Cardiac fibroblast (primary cell): ENCODE measurements at places on chromosomes 4 and X.

DNA sequence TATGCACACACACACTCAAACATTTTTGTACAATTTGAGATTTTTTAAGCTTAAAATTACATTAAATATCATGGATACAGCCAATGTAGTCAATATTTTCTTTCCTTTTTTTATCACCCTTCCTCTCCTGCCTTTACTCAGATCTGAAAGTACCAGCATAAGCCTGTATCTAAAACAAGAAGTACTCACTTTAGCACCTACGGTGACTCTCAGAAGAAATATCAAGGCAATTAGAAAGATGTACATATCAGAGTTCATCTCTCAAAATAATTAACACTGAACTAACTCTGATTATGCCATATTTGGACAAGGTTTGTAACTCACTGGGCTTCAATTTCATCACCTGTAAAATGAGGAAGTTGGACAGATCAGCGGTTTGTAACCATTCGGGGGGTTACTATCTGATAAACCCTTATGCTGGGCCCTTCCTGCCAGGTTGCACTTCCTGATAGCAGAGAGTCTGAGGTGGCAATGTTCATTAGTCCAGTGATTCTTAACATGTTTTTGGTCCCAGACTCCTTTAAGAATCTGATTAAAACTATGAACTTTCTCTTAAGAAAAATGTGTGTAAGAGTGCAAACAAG is 5.7 kb upstream of the GPR174 start:
- DNase-seq = no peak

GRCh38 chr4:156598138-156598681 is 373.4 kb downstream of the PDGFC start:
- peak; percentile 88 for DNase-seq

GRCh38 chr4:3498901-3499510 is 33.2 kb downstream of the LRPAP1 start:
- DNase-seq = no peak

DNA sequence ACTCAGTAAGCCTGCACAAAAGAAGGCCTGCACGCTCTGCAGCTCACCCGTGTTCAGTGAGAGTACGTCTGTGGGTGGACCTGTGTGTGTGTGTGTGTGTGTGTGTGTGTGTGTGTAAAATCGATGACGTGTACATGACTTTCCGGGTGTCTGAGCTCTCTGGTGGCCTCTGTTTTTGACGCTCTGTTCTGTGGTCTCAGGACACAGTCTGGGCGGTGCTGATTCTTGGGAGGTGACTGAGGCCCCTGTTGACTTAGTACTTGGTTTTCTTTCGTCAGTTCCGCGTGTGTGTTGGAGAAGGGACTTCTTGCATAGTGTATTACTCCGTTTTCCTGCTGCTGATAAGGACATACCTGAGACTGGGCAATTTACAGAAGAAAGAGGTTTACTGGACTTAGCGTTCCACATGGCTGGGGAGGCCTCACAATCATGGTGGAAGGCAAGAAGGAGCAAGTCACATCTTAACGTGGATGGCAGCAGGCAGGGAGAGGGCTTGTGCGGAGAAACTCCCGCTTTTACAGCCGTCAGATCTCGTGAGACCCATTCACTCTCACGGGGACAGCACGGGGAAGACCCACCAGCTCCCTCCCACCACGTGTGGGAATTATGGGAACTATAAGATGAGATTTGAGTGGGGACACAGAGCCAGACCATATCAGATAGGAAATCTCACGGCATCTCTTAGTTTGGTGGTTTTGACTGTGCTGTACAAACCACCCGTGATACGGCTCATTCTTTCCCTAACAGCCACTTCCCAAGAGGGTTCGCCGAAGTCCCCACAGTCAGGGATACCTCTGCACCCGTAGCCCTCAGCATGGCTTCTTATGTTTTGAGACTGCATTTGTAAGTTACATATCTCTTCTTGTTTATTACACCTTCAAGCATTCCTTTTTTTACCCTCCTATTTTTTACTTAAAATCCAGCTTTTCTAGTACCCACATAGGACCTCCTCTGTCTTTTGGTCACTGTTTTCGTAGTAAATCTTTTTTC is 24.5 kb downstream of the UVSSA start:
- DNase-seq = no peak

- no peak for DNase-seq
Measured at GRCh38 chr4:47251348-47252135, 212.0 kb downstream of the COMMD8 start.

DNA sequence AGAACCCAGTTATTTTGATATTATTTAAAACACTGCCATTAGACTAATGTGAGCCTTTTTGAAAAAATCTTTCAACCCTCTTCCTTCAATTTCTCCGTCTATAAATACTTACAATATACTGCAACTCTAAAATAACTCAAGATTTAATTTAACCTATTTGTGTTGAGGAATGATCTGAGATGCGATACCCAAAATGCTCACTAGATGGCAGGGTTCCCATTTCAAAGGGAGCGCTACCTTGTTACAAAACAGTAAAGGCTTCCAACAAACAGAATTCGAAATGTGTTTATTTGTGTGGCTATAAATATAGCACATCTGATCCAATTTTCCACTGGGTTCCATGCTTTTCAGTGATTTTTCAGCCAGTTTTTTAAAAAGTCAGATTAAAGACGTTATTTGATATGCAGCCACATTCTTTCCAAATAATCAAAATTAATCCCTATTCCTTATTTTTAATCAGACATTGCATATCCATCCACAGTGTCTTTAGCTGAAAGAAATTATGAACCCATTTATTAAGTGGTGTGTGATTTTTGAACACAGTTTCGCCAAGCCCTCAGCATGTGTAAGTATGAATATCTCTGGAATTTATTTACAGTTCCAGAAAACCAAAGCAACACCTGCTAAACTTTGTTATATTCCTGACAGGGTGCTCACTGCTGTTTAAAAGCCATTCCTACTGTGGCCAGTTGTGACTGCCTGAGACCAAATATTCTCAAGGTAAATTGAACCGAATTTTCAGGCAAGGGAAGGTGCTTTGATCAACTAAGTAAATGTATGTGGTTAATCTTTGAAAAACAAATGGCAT is 668.0 kb upstream of the LCORL start:
- DNase-seq = peak; percentile 78

DNA sequence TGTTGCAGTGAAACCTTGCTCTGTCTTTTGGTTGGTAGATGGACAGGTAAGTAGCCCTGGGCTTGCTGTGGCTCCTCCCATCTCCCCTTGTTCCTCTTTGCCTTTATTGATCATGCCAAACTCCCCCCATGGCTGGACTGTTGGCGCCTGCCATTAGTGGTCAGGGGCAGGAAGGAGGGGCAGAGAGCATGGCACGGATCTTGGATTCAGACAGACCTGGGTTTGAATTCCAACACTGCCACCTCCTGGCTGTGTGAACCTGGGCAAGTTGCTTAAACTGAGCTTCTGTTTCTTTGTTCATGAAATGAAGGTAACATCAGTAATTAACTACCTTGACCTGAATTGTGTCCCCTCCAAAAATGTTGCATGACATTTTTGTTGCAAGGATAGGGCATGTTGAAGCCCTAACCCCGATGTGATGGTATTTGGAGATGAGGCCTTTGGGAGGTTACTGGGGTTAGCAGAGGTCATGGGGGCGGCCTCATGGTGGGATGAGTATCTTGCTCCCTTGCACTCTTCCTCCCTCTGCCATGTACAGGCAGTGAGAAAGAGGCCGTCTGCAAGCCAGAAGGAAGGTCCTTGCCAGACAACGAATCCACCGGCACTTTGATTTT is 6.0 kb downstream of the SLC2A9 start:
- peak; percentile 79 for DNase-seq

GRCh38 chrX:44085209-44085608 is 112.0 kb upstream of the NDP start:
- no peak for DNase-seq

GRCh38 chrX:23840674-23841073 is 57.7 kb downstream of the SAT1 start:
- no peak for DNase-seq

GRCh38 chr4:121016611-121017010 is 55.7 kb downstream of the NDNF start:
- DNase-seq = no peak

DNA sequence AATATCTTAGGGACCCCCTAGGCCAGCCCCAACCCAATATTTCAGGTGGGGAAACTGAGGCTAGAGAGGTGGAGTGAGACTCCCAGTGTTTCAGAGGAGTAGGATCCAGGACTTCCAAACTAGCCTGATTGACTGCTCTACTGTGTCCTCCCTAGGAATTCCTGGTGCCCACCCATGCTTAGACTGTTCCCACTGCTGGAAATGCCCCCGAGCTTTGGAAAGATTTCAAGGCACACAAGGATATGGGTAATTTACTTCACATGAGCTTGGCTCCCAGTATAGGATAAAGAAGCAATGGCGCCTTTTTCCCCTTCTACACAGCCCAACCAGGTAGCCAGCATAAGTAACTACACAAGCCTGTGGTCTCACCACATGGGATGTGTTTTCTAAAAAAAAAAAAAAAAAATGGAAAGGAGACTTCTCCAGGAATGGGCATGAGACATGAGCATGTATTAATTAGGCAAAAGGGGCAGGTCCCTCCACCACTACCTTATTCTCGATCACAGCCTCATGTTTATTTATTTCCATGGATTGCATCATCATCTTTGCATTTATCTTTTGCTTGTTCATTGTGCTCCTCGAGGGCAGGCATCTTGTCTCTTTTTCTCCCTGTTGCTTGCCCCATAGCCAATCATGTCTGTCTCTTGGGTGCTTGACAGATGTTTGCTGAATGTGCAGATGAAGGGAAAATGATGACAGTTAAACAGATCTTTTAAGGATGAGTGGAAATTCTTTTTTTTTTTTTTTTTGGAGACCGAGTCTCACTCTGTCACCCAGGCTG is 66.7 kb downstream of the DRD5 start:
- DNase-seq = no peak

DNA sequence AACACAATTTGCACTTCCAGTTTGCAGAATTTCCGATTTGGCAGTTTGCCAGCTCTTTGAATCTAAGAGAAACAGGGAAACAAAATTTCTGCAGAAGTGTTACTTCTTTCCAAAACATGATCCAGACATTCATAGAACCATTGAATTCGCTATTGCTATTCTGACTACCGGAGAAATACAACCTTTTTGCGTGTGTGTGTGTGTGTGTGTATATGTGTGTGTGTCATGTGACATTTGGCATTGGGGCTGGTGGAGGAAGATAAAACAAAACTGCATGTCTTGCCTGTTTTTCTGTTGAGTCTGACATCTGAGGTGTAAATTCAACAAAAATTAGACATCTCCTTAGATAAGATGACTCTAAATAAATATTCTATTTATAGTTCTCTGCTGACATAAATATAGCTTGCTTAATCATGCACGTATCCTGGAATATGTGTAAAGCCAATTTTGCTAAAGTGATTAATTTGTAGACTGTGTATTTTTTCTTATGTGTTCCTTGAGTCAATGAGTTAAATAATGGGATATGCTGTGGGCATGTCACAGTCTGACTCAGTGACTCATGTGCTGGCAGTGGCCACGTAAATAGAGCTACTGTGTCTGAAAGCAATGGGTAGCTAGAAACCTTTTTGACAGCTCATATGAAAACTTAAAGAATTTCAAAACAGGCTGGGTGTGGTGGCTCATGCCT is 98.9 kb downstream of the HPGD start:
- peak; percentile 76 for DNase-seq

DNA sequence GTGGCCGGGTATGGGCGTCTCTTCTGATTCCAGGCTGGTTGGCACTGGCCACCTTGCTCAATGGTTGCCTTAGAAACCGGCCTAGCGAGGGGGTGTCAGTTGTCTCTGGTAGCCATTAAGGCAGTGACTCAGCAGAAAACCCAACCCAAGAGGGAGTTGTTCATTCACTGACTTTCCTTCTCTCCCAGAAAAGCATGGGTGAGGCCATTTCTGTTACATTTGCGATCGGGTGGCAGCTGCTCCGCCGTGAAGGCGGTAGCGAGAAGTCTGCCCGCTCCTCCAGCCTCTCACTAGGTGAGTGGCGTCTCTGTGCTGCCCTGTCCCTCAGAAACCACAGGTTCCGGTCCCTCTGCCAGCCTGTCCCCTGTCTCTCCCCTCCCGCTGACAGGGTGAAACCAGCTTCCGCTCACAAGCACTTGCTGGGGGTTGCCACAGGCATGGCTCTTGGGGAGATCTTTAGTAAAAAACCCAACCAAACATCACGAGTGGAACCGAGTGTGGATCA is 17.4 kb downstream of the IRAK1 start:
- peak; percentile 47 for DNase-seq

DNA sequence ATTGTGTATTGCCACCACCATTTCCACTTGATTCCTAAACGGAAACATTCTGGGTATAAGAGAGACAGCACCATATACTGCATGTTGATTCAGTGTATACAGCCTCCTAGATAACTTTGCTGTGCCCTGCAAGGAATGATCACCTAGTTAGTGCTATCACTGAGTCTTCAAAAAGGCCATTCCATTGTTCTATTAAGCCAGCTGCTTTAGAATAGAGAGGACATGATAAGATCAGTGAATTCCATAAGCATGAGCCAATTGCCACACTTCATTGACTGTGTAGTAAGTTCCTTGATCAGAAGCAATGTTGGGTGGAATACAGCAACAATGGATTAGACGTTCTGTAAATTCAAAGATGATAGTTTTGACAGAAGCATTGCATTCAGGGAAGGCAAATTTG is 1047.3 kb downstream of the PCDH18 start:
- DNase-seq = peak; percentile 25

- DNase-seq = no peak
Measured at GRCh38 chrX:146614663-146615478, 194.7 kb upstream of the CXorf51B start.

- no peak for DNase-seq
Measured at GRCh38 chrX:153603131-153603656, 4.3 kb upstream of the CCNQ start.

GRCh38 chrX:19225909-19226308 is 103.6 kb upstream of the ADGRG2 start:
- DNase-seq = peak; percentile 24

DNA sequence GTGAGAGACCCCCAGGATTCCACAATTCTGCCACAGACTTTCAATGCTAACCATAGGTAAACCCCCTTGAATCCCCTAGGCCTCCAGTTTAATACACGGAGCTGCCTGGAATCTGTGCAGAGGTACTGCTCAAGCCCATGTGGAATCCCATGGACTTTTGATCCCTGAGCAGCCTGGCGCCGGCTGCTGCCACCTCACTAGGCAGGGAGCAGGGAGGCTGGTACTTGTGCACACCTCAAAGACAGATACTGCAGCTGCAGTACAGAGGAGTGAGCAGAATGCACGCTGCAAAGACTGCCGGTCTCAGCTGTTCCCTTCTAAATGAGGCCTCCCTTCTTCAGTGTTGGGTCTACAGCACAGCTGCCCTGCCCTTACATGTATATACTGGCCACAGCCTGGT is 79.4 kb downstream of the RPS6KA6 start:
- DNase-seq = no peak

GRCh38 chr4:27490766-27491165 is 630.1 kb downstream of the STIM2 start:
- DNase-seq = no peak

- no peak for DNase-seq
Measured at GRCh38 chr4:8760561-8760960, 111.1 kb downstream of the HMX1 start.

DNA sequence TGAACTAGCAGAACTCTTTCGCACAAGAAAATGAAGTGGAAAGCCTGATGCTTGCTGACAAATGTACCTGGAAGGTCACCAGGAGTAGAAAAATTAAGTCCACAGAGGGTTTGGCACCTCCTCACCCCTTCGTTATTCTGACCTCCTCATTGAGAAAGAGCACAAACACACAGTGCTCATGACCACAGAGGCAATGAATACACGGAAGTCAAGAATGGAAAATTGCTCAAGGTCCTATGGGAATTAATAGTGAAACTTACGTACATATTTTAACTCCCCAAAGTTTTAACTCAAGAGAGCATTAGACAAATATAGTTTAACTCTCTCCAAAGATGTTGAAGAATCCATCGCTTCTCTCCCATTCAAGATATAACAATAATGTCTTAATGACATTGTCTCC is 83.6 kb upstream of the CAMK2D start:
- peak; percentile 22 for DNase-seq
